ENCODE measurements at places on chromosomes 11 and 22.

- DNase-seq = no peak
Measured at GRCh38 chr11:112507281-112507680, 246.6 kb upstream of the PLET1 start.

DNA sequence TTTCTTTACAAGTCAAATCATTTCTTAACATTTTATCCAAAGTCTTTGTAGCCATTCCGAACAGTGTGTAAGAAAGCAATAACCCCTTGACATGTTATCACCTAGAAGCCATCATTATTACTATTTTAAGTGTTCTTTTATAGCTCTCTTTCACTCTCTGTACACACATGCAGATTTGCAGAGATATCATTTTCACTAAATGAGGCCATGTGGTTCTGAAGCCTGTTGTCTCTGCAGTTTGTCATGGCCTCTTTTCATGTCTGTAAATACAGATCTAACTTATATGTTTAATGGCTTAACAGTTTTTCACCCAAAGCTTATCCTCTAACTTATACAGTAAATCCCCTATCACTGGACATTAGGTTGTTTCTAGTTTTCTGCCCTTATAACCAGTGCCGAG lies 166.8 kb downstream of the MYO18B start:
- no peak for DNase-seq

- DNase-seq = no peak
Measured at GRCh38 chr11:100098560-100098959, 588.5 kb upstream of the ARHGAP42 start.

GRCh38 chr22:43217285-43218030 lies 30.5 kb upstream of the TTLL12 start:
- no peak for DNase-seq

DNA sequence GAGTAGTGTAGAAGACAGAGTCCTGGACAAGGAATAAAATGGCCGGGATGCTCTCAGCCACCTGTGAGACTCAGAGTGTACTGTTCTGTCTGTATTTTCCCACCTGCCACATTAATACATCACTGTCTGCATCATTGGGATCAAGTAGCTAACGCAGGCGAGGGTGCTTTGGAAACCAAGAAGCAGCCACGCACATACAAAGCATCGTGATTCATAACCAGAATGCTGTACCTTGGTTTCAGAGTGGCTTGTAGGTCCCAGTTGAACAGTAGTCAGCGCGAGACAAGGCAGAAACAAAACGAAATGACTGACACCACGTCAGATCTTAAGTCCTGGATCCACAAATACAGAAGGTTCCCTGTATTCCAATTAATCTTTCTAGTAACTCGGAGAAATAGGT lies 198.3 kb downstream of the GRIK4 start:
- DNase-seq = no peak

GRCh38 chr11:88332851-88333250 lies 4.7 kb downstream of the CTSC start:
- DNase-seq = no peak

DNA sequence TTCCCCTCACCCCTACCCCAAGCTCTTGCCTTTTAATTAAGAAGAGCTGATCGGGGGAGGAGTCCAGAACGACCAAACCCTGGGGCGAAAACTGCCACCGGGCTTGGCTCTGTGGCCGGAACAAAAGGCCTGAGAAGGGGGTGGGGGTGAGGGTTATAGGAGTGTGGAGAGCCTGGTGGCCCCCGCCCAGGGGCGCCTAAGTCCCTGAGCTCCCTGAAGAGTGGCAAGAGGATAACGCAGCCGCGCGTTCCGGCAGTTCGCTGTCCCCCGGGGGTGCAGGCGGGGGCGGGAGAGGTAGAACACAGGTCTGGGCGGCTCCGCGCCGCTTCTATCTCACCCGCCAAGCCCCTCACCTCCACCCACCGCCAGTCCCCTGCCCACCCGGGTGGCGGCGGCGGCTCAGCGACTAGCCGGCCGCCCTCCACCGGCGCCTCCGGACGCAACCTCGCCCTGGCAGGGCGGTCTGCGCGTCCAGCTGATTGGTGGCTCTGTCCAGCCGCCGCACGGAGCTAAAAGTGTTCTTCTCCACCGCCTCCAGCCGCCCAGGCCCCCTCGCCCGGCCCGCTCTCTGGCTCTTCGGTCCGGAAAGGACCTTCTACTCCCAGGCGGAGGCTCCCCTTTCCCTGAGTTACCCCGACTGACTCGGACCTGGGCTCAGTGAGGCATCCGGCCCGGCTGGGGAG lies 18.7 kb upstream of the BDNF start:
- DNase-seq = no peak

DNA sequence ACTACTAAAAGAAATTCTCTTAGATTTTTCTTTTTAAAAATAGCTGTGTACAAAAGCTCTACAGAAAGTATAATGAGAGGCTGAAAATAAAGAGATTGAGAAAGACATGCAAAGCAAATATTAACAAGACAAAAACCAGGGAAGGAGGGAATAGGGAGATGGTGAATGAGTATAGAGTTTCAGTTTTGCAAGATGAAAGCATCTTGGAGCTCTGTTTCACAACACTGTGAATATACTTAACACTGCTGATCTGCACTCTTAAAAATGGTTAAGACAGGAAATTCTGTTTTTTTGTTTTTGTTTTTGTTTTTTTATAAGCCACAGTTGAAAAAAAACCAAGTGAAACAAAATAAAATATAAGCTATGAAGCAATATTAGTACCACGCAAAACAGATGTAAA lies 5.5 kb downstream of the TMEM218 start:
- no peak for DNase-seq

- DNase-seq = no peak
Measured at GRCh38 chr11:2298795-2299761, 2.6 kb downstream of the C11orf21 start.

- DNase-seq = no peak
Measured at GRCh38 chr11:132959693-132960092, 572.6 kb downstream of the OPCML start.

DNA sequence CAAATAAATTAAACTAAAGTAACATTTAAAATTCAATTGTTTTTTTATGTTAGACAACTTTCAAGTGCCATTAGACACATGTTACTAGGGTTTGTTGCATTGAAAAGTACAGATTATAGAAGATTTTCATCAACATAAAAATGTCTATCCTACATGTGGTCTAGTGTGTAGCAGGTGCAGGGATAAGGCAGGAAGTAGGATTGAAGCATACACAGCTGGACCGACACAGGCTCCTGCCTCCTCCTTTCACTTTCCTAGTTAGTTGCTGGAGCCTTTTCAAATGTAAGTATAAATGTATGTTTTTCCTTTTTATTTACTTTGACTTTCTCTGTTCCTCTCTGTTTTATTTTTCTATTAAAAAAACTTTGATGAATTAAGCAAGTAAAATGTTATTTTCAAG lies 246.9 kb upstream of the LUZP2 start:
- DNase-seq = no peak

DNA sequence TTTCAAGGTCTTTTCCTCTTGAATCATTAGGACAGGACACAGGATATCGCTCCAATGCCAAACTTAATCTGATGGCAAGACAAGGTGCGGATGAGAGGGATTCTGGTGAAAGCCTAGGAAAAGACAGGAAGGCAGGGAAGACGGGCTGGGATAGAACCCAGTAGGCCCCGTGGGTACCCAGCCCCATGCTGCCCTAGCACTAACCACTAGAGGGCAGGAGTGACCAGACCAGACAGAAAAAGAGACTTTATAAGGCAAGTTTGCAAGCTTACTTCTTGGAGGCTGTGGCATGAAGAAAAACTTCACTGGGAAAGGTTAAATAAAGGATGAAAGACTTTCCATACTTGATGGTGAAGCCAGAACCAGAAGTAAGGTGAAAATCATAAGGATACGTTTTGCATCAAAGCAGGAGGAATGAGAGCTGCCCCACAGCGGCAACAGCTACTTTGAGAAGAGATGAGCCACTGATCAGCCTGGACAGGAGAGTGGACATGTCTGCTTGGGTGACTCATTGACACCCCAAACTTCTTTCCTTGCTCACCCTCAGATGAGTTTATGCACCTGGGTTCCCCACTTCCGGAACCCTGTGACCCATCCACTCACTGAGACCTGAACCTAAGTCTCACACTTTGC lies 39.8 kb downstream of the SYN3 start:
- DNase-seq = peak; percentile 16

DNA sequence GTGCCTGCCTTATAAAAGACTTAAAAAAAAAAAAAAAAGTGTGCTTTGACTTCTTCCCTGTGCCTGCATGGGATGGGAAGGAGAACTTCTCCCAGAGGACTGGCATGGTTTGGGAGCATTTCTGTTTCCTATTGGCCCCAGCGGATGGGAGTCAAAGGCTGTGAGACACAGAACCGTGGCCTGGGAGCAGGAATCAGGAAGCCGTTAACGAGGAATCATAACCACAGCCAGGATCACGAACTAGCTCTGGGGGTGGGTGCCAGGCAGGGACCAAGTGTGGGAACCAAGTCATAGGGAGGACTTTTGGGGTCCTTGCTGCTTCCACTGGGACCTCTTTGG lies 526 bp downstream of the C1QTNF6 start:
- no peak for DNase-seq

DNA sequence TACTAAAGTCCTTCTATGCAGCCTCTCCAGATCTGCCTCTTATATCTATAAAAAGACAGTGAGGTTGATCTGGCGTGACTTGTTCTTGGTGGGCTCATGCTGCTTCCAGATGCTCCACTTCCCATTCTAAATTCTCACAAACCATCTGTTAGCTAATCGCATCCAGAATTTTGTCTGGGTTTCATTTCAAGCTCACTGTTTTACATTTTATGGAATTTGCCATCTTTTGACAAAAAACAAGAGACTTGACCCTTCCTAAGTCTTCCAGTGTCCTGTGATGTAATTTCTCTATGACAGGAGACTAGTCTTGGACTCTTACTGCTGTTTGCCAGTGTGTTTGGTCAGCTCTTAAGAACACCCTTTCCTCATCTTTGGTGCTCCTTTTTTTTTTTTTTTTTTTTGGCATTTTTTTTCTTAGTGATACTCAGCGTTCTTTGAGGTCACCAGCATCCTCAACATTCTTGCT lies 23.0 kb downstream of the CRKL start:
- DNase-seq = no peak

- DNase-seq = no peak
Measured at GRCh38 chr11:8671193-8671612, 11.3 kb downstream of the TRIM66 start.

GRCh38 chr11:92920331-92920730 lies 49.1 kb upstream of the MTNR1B start:
- DNase-seq = no peak

GRCh38 chr11:19220903-19221724 lies 19.3 kb upstream of the CSRP3 start:
- no peak for DNase-seq

GRCh38 chr11:48001438-48002021 lies 21.2 kb downstream of the PTPRJ start:
- DNase-seq = no peak

- DNase-seq = no peak
Measured at GRCh38 chr22:28864878-28865596, 18.3 kb upstream of the ZNRF3 start.

DNA sequence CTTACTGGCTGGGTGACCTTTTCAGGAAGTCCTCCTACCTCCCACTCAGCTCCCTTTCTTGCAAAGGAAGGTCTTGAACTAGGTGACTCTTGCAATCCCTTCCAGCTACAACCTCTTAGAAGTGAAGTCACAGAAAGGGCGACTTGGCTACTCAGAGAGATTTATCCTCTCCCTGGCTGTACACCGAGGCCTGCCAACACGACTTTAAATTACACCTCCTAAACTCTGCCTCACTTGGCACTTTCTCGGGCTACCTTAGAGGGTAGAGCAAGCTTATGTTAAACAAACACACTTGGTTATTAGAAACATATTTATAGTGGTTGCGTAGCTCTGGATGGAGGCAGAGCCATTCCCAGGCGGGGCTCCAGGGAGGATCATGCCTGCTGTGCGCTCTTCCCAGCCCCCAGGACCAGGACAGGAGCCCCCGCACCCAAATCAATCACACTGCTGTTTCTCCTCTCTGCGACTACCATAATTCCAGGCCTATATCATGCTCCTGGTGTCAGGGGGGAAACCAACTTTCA lies 358.4 kb downstream of the BUD13 start:
- no peak for DNase-seq

DNA sequence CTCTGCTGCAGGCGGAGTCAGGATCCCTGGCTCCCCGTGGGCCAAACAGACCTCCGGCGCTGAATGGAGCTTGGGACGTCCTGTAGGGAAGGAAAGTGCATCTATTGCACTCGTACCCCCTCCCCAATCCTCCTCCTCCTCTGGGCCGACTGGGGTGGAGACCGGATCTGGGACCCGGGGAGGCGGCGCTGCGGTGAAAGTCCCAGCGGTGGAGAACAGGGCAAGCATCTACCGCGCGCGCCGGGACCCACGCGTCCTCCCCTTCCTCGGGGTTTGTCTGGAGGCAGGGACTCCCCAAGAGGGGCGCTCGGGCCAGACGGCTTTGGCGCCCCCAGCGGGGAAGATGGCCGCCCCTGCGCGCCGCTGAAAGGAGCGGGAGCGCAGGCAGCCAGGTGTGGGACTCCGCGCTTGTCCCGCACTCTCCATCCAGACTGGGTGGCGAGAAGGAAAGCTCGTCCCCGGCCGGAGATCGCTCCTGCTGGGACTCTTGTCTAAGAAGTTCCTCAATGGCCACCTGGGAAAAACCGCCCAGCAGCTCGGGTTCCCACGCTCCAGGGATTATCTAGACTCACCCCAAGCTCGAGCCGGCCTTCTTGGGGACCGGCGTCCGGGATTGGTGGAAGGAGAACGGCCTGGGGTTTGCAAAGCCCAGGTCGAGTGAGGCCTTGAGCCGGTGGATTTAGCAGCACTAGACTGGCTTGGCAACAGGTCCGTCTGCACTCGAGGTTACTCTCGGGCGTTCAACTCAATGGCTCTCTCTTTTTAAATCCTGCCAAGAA lies 718 bp downstream of the FADS2 start:
- DNase-seq = no peak

DNA sequence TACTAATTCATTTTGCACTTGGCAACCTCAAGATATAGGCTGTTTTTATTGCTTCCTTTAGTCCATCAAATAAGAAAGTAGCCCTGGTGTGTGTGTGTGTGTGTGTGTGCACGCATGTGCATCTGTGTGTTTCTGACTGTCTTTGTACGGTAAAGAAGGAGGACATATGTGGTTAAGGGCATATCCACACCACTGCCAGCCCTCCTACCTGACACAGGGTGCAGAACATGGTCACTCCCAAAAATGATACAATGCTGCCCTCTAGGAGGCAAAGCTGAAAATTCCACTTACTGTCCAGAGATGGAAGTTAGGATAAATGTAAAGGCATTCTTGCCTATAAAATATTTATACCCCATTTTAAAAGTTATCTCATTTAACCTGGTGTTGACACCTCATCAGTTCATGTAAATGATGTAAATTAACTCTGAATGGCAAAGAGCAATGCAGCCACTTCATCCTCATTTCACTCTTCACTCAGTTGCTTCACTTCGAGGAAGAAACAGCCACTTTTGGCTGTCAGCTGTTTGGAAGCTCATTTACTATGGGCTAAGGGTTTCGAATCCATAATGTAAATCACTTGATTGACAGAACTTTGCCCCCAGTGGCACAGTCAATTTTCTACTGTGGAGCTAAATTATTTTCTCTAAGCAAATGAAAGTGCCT lies 83.1 kb upstream of the MTNR1B start:
- no peak for DNase-seq

GRCh38 chr11:121661880-121662486 lies 209.2 kb upstream of the SORL1-AS1 start:
- DNase-seq = no peak

Measured in stimulated activated CD4-positive, alpha-beta T cell treated with anti-CD3 and anti-CD28 coated beads, Interleukin-12 subunit alpha, Interleukin-12 subunit beta, amount 100 ng/mL, for 24 hours (primary cell).